Cardiac muscle cell (in vitro differentiated cells and primary cell): ENCODE measurements at places on chromosomes 6 and 20.

DNA sequence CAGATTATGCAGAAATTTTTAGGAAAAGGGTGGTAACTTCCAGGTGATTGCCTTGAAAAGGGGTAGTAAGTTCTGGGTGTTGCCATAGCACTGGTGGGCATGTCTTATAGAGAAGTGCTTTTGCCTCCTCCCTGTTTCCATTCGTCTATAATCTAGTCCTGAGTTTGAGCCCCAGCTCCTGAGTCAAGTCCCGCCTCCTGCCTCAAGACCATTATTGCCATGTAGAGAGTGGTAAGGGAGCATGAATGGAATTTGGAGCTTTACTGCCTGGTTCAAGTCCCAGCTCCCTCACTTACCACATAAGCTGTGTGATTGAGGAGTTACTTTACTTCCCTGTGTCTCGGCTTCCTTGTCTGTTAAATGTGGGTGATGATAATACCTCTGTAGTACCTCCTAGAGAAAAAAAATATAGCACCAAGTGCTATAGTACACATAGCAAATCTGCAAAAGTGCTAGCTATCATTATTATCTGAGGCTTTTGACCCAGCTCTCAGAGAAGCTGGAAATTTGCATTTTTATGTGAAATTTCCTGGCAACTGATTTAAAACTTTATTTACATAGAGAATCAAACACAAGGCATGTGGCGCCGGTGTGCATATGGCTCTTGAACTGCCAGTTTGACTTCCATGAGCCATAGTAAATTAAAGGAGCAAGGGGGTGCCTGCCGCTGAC lies 36.0 kb downstream of the TGM6 start:
- no peak overlapping the region for H3K27ac ChIP-seq
- DNase-seq, result no peak
- H3K4me3 ChIP-seq, result no peak overlapping the region
- H3K36me3 ChIP-seq, result no peaks in the 10 kb centered on the region
- H3K27me3 ChIP-seq, result peaks cover 25% of the 10 kb centered on the region
- H3K4me1 ChIP-seq, result no peaks in the 10 kb centered on the region

- no peaks in the 10 kb centered on the region for H3K27me3 ChIP-seq
- no peaks in the 10 kb centered on the region for H3K4me1 ChIP-seq
- DNase-seq, result no peak
- no peak overlapping the region for H3K27ac ChIP-seq
- H3K36me3 ChIP-seq, result no peaks in the 10 kb centered on the region
- H3K4me3 ChIP-seq, result no peak overlapping the region
Observed at GRCh38 chr20:32400476-32400875, 42.3 kb downstream of the ASXL1 start.

GRCh38 chr6:38730140-38730862 lies 15.2 kb downstream of the DNAH8 start:
- no peaks in the 10 kb centered on the region for H3K36me3 ChIP-seq
- H3K27me3 ChIP-seq, result no peaks in the 10 kb centered on the region
- H3K4me1 ChIP-seq, result no peaks in the 10 kb centered on the region

- H3K4me3 ChIP-seq, result no peak overlapping the region
- H3K4me1 ChIP-seq, result no peaks in the 10 kb centered on the region
- no peaks in the 10 kb centered on the region for H3K27me3 ChIP-seq
- H3K27ac ChIP-seq, result no peak overlapping the region
- DNase-seq, result no peak
Observed at GRCh38 chr6:11442495-11442894, 95.1 kb upstream of the TMEM170B start.

GRCh38 chr6:88807622-88808021 lies 155.8 kb downstream of the RNGTT start:
- no peaks in the 10 kb centered on the region for H3K36me3 ChIP-seq
- H3K27ac ChIP-seq, result no peak overlapping the region
- H3K27me3 ChIP-seq, result no peaks in the 10 kb centered on the region
- no peak overlapping the region for H3K4me3 ChIP-seq
- H3K4me1 ChIP-seq, result no peaks in the 10 kb centered on the region

GRCh38 chr6:14516956-14517355 lies 399.4 kb downstream of the CD83 start:
- DNase-seq, result no peak
- H3K36me3 ChIP-seq, result no peaks in the 10 kb centered on the region
- H3K4me1 ChIP-seq, result peaks cover 10% of the 10 kb centered on the region
- H3K4me3 ChIP-seq, result no peak overlapping the region
- no peaks in the 10 kb centered on the region for H3K27me3 ChIP-seq

- no peaks in the 10 kb centered on the region for H3K27me3 ChIP-seq
- no peaks in the 10 kb centered on the region for H3K4me1 ChIP-seq
- no peak overlapping the region for H3K27ac ChIP-seq
- no peak overlapping the region for H3K4me3 ChIP-seq
- DNase-seq, result peak; percentile 2
Observed at GRCh38 chr6:120805276-120805675, 529.0 kb downstream of the TBC1D32 start.

DNA sequence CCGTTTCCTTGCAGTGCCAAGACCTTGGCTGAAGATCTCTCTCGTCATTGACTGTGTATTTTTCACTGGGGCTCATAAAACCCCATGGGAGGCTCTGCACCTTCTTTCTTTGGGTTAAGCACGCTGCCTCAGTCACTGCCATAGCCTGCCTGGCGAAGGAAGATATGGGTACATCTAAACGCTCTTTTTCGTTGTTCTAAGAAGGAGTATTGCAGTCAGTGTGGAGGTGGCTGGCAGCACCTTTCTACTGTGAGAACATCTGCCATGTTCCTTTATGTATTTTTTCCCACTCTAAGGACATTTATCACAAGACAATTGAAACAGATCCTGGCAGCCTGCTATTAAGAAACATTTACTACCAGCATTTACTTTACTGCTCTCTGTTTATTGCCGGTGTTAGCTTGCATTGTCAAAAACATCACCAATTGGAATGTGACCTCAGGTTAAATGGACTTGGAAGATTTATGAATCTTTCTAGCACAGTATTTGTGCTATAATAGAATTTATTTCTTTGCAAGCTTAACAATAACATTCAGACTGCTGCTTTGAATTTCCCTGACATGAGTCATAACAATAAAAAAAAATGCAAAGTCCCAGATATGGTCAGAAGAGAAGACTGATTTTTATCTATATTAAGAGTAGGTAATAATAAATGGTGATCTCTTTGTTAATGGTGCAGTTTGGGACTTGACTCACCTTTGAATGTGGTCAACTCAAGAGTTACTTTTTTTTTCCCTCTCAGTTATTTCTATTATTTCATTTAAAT lies 62.2 kb upstream of the CLDN20 start:
- H3K36me3 ChIP-seq, result no peaks in the 10 kb centered on the region
- DNase-seq, result no peak
- H3K4me1 ChIP-seq, result no peaks in the 10 kb centered on the region
- peaks cover 3% of the 10 kb centered on the region for H3K27me3 ChIP-seq
- H3K4me3 ChIP-seq, result no peak overlapping the region
- H3K27ac ChIP-seq, result no peak overlapping the region

DNA sequence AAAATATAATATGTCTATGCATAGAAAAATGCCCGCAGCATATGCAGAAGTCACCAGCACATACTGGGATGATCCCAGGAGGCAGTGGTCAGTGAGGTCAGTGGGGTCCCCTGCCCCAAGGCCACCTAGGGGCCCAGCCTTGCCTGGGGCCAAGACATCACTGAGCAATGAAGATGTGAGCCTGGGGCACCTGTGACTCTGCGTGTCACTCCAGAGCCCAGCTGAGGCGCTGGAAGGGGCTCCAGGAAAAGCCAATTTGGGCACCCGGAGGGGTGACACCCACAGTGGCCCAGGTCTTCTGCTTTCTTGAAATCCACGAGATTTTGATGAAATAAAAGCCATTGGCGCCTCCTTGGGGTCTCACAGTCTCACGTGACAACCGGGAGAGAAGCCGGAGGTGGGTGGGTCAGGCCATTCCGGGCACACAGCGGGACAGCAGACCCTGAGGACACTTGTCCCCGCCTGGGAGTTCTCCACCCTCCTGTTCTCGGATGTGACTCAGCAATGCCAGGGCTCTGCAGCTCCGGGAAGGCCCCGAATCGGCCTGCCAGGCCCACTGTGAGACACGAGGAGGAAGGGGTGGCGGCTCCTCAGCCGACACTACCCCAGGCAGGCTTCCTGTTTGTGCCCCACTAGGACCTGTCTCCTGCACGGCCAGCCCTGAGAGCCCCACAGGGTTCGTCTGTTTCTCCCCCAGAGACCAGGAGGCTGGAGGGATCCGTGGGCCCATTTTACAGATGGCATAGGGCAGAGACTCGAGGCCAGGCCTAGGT lies 24.4 kb upstream of the SLCO4A1 start:
- H3K27ac ChIP-seq, result no peak overlapping the region
- DNase-seq, result no peak
- no peaks in the 10 kb centered on the region for H3K27me3 ChIP-seq
- no peaks in the 10 kb centered on the region for H3K4me1 ChIP-seq

GRCh38 chr6:140178935-140179334 lies 804.5 kb upstream of the CITED2 start:
- H3K36me3 ChIP-seq, result no peaks in the 10 kb centered on the region
- no peaks in the 10 kb centered on the region for H3K4me1 ChIP-seq
- no peak for DNase-seq
- H3K27me3 ChIP-seq, result no peaks in the 10 kb centered on the region
- no peak overlapping the region for H3K27ac ChIP-seq

GRCh38 chr6:46963626-46964025 lies 41.9 kb upstream of the ADGRF5 start:
- no peak overlapping the region for H3K4me3 ChIP-seq
- H3K36me3 ChIP-seq, result no peaks in the 10 kb centered on the region
- no peak overlapping the region for H3K27ac ChIP-seq
- no peaks in the 10 kb centered on the region for H3K4me1 ChIP-seq
- H3K27me3 ChIP-seq, result no peaks in the 10 kb centered on the region

DNA sequence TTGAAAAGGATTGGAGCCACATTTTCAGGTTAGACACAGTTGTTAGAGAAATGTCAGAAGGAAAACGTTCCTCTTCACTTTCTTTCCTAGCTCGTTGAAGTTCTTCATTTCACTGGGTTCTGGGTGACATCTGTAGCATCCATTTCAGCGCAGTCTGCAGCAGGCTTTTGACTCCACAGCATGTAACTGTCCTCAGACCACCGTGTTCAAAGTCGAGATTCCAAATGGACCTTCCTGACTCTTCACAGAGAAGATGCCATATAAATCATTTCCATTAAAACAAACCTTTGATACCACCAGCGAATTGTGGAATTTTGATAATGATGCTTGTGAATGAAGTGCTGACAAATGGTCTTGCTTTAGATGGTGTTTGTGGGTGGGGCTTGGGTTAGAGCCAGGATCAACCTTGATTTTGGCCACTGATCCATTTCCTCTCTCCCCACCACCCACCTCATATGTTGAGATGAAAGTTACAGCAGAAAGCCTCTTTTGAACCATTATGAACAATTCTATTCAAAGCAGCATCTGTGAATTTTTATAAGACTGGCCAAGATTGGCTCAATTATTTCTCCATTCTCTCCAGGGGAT lies 185.3 kb upstream of the PREP start:
- DNase-seq, result no peak
- no peaks in the 10 kb centered on the region for H3K36me3 ChIP-seq
- no peaks in the 10 kb centered on the region for H3K4me1 ChIP-seq
- no peak overlapping the region for H3K27ac ChIP-seq

DNA sequence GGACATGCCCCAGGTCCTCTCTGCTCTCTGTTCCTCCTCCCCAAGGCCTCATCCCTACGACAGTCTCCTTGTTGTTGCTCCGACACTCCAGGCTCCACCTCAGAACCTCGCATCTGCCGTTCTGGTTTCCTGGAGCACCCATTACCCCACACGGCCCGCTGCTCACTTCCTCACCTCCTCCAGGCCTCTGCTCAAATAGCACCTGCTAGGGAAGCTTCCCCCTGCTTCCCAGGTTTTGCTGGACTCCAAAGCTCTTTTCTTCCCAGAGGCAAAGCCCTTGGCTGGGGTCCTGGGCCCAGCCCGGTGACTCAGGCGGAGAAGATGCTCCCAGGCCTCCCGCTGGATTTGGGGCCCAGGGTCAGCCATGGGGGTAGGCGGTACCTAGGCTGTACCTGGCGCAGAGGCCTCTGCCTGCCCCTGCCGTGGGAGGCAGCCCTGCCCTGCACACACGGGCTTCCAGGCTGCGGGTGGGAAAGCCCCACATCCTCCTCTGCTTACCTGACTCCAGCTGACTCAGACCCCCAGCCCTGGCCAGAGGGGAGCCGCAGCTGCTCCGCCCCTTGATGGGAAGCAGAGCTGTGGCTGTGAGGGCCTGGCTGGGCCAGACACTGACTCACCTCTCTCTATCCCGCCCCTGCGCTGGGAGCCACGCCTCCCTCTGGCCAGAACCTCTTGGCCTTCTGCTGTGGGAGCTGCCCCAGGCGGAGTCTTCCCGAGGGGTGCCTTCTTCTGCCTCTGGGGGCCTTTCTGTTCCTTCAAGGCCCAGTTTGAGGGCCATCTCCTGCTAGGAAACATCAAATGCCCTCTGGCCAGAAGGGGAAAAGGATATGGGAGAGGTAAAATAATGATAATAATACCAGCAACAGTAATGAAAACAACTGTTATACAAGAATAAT lies 130.5 kb downstream of the CEBPB start:
- DNase-seq, result peak; percentile 85
- no peaks in the 10 kb centered on the region for H3K27me3 ChIP-seq
- H3K36me3 ChIP-seq, result no peaks in the 10 kb centered on the region
- no peak overlapping the region for H3K4me3 ChIP-seq
- peaks cover 16% of the 10 kb centered on the region for H3K4me1 ChIP-seq

GRCh38 chr20:18032977-18033892 lies 24.5 kb downstream of the OVOL2 start:
- no peak overlapping the region for H3K27ac ChIP-seq
- no peak for DNase-seq
- no peaks in the 10 kb centered on the region for H3K36me3 ChIP-seq
- no peaks in the 10 kb centered on the region for H3K27me3 ChIP-seq
- no peak overlapping the region for H3K4me3 ChIP-seq
- H3K4me1 ChIP-seq, result no peaks in the 10 kb centered on the region

DNA sequence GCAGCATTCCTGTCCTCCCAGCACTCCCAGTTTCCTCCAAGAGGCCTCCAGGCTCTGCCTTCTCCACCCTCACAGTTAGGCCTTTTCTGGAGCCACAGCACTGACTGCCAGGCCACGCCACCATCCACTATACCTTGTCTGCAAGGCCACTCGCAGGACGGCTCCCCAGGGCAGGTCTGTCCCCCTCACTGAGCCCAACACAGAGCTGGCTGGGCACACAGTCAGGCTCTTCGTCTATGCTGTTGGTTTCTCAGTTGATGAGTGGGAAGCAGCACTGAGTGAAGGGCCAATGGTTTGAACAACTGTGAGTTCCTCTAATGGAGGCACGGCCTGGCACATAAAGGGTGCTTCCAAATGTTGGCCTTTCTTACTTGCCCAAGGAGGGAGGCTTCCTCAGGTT lies 95.2 kb downstream of the GRM4 start:
- no peaks in the 10 kb centered on the region for H3K4me1 ChIP-seq
- no peak overlapping the region for H3K27ac ChIP-seq
- no peaks in the 10 kb centered on the region for H3K36me3 ChIP-seq
- DNase-seq, result no peak
- no peak overlapping the region for H3K4me3 ChIP-seq
